Dermis blood vessel endothelial cell (primary cell): ENCODE measurements at places on chromosomes 3 and 15. TPM values are rescaled to one million over a fixed set of nuclear protein-coding genes. Genes with fewer than 3 reads are reported as not detected.

The PSMA4 gene
- 315 and 321 TPM in 2 replicates for total RNA-seq

The LMCD1 gene
- total RNA-seq: 39.9 and 106 TPM in 2 replicates

DNA sequence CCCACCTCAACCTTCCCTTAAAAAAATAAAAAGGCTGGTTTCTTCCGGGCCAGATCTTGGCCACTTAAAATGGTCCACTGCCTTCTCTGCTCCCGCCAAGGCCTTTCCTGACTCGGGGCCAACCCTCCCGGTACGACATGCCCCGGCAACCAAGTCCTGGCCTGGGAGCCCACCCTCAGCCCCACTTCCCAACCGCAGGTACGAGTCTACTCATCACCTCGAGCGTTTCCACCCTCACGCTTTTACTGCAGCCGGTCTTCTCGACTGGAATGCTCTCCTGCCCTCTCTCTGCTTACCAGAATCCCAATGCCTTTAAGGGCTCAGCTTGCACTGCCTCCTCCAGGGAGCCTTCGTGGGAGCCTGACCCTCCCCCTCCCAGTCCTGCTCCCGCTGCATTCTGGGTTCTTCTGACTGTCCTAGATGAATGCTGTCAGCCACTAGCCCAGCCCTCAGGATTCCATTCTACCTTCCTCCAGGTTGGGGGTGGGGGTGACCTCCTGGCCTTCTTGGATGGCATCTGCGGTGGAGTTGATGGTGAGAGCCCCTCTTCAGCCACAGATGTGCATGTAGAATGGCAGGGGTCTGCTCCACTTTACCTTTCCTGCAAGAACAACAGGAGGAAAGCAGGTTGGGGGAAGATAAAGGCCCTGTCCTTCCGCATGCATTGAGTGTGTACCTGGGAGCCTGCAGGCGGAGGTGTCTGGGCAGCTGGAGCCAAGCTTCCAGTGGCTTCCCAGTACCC lies 1.1 kb upstream of the CSRNP1 start:
- no peak for DNase-seq

The GPR176 gene
- total RNA-seq: 12.6 and 14.0 TPM in 2 replicates
